ENCODE measurements at places on chromosomes 13 and 19.

GRCh38 chr13:26557393-26558073, at the start of gene WASF3:
TSS of gene WASF3 (plus strand) at chr13:26557683. CDS start at chr13:26642271, 84,588 bp downstream.
- no peak for DNase-seq

DNA sequence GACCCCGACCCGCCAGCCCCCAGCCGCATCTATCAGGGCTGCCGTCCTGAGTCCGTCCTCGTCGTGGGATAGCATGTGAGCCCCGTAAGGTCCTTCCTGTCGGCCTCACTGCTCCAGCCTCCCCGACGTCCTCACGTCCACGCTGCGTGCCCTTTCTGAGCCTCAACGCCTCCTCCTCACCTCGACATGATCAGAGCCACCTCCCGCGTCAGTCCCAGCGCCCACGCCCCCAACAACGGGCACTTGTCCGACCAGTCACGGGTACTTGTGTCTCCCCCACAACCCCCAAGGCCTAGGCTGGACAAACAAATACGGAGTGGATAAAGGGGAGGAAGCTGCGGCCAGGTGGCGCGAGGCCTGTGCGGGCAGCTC, 665 bp downstream of the ZNF497 start:
- no peak for DNase-seq

- no peak for DNase-seq
Observed at GRCh38 chr19:16033721-16034120, 42.6 kb upstream of the TPM4 start.

- no peak for DNase-seq
Observed at GRCh38 chr13:97202761-97203160, 19.4 kb upstream of the MBNL2 start.

DNA sequence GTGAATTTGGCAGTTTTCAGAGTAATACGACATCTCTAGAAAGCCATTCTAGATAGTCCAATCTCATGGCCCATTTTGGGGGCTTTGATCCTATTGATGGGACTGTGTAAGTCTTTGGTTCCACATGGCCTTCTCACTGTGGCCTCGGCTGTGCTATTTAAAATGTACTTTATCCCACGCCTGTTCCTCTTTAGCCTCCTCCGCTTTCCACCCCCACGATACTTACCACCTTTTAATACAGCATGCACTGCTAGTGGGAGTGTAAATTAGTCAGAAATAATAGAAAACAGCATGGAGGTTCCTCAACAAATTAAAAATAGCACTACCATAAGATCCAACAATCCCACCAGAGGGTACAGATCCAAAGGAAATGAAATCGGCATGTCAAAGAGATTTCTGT, 28.3 kb upstream of the CEBPG start:
- no peak for DNase-seq

- no peak for DNase-seq
Observed at GRCh38 chr19:16587833-16588823, 15.9 kb upstream of the SLC35E1 start.

GRCh38 chr19:8639821-8640401, 9.5 kb downstream of the NFILZ start:
- DNase-seq: no peak
